Mesangial cell (primary cell): ENCODE measurements at places on chromosomes 7 and 10. TPM values are rescaled to one million over a fixed set of nuclear protein-coding genes. Genes with fewer than 3 reads are reported as not detected.

RGR gene
- total RNA-seq: not detected in 2 replicates

TLL2 gene
- 3.7 and 5.7 TPM in 2 replicates for total RNA-seq

ADAM22 gene
- total RNA-seq: 2.0 and 7.3 TPM in 2 replicates

ANXA11 gene
- total RNA-seq: 136 and 204 TPM in 2 replicates

GPR15LG gene
- 1.1 TPM in 1 of 2 replicates, not detected in the other for total RNA-seq

SEMA3D gene
- 0.33 and 0.51 TPM in 2 replicates for total RNA-seq

PLXDC2 gene
- 4.1 and 30.4 TPM in 2 replicates for total RNA-seq

STOX1 gene
- 0.16 and 0.51 TPM in 2 replicates for total RNA-seq

POLR2J gene
- 50.3 and 62.1 TPM in 2 replicates for total RNA-seq

FAM24B gene
- 1.3 and 2.0 TPM in 2 replicates for total RNA-seq

SYCE1 gene
- total RNA-seq: not detected in 2 replicates

STAG3 gene
- total RNA-seq: 0.25 and 0.33 TPM in 2 replicates

DYDC2 gene
- total RNA-seq: not detected in 2 replicates
